Frontal cortex (tissue), 4 donors: ENCODE measurements at places on chromosomes 11 and 22. TPM values are rescaled to one million over a fixed set of nuclear protein-coding genes. Genes with fewer than 3 reads are reported as not detected.

The SAC3D1 gene
- 5.7 TPM for total RNA-seq

The FGF19 gene
- not detected for total RNA-seq

The PIH1D2 gene
- total RNA-seq = 2.9 TPM

The ZBTB16 gene
- 3.7 TPM for total RNA-seq

The ANKRD13D gene
- 55.8 TPM for total RNA-seq
